ENCODE measurements at places on chromosomes 2 and 18.

- no peak for DNase-seq
These were observed 6.7 kb downstream of the PTPRN start for GRCh38 chr2:219302412-219302968.

DNA sequence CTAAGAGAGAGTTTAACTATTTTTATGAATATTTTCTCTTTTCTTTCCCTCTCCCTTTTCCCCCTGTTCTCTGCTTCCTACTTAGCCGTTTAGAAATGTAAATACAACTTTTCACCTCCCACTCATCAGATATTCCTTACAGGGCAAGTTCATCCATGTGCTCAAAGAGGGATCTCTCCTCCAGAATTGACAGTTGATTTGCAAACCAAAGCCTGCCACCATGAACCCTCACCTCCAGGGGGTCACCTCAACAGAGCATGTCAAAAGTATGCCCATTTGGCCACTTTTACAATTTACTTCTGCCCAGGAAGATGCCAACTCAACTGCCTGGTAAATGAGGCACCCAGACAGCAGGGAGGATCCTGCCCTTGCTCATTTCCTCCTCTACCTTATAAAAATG lies 149.2 kb upstream of the GYPC start:
- no peak for DNase-seq

DNA sequence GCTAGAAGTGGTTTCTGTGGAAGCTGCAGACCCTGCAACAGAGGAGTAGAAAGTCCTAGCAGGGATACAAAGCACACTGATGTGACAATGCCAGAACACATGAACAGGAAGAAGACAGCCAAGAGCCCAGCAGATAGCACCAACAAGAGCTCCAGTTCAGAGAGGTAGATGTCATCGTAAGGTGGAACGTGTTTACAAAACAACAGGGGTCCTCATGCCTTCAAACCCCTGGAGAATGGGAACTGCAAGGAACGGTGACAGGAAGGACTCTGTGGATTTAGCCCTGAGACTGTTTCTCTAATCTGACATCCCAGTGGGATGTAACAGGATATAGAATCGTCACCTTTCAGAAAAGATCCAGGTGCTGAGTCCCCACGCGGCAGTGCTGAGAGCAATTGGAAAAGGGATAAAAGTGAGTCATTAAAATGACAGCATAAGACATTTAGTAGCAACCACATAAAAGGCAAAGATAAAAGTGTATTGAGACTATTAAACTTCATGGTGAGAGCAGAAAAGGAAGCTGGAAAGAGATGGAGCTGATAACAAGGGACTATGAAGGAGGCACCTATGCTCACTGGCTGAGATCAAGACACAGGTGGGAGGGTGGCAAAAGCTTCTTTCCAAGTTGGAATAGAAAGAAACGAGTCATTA lies 195.2 kb downstream of the FBXO15 start:
- no peak for DNase-seq

DNA sequence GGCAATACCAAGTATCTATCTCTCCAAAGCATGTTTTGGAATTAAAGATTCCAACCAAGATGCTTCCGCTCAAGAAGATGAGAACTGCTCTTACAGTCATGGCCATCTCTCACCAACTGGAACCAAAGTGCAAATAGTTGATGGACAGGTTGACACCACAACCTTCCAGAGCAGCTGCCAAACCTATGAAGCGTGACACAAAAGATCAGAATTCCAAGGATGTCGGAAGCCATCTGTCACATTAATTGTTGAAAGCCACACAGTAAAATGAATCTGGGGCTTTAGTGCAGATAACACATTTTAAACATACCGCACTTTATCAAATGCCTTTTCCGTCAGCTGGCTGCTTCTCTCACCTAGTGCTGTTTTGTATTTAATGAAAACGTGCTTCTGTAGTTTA lies 195.7 kb downstream of the CDH20 start:
- DNase-seq = no peak

DNA sequence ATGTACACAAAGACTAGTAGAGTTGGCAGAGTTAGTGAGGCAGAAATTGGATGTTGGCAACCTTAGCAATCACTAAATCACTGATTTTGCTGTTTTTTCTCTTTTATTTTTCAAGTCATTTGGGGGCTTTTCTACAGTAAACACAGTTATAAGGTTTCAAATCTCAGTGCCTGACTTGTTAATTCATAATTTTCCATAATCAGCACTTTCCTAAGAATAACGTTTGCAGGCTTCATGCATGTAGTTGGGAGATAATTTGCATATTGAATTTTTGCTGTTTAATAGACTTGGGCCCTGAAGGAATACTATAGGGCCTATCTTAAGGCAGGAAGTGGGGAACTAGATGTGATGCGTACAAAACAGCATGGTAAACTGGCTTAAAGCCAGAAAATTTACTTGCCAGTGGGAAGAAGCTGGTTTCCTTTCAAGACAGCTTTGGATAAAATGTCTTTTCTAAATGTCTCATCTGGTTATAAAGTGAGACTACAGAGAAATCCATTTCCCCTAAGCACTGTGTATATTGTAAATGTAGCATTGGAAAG lies 127.2 kb upstream of the SMIM21 start:
- DNase-seq = no peak

- no peak for DNase-seq
These were observed 4.2 kb downstream of the CHCHD5 start for GRCh38 chr2:112588611-112589045.

- DNase-seq = no peak
These were observed 8.1 kb upstream of the TRIB2 start for GRCh38 chr2:12708508-12709206.

DNA sequence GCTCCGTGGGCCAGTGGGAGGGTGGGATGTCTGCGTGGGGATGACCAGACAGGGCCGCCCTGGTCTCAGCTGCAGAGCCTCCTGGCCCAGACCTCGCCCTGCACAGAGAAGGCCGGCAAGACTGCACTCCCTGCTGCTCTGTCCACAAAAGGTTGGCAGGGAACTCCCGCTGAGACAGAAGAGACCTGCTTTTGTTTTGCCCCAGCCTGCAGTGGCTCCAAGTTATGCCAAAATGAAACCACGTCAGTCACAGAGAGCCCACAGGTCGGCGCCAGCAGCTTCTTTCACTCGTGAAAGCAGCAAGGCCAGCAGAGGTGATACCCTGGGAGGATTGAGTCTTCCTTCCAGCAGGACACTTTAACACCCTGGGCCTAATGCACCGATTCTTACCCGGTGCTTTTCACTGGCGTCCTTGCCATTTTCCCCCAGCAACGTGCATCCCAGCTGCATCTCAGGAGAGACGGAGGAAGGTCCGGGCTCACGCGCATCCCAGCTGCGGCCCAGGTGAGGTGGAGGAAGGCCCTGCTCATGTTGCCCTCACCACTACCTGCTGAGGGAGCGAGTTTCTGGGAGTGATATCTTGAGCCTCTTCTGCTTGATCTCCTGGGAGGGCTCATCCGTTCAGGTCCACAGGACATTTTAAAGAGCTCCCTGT lies 22.1 kb upstream of the CTDP1 start:
- no peak for DNase-seq

GRCh38 chr2:163565192-163565591 lies 170.6 kb downstream of the FIGN start:
- no peak for DNase-seq

DNA sequence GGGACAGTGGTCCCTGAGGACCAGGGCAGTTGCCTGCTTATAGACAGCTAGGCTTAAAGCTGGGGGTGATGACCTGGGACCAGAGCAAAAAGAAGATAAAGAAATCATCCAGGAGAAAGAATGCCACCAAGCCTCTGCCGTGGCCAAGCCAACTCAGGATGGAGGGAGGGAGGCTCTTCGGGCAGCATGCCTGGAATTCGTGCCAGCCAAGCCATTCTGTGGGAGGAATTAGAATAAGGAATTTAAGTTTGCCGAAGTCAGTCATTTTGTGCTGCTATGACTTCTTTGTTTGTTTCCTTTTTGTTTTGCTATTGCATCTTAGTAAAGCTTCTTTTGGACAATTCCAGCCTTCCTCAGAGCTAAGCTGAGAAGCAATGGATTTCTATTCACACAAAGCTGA lies 124.1 kb downstream of the EN1 start:
- no peak for DNase-seq

DNA sequence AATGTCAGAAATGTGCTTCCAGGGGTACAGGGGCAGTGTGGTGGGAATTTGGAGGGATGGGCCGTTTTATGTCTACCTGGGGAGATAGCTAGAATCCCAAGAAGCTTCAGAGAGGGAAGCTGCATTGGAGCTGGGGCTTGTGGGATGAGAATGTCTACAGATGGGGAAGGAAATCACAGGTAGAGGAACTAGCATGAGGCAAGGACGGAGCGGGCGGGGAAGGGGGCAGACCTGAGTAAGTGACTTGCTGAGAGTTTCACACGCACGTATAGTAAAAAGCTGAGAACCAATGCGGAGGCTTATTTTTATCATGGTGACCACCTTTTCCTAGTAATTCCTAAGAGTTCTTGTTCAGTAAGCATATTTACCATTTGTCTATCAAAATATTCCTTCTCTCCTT lies 6.3 kb downstream of the C2orf80 start:
- no peak for DNase-seq

DNA sequence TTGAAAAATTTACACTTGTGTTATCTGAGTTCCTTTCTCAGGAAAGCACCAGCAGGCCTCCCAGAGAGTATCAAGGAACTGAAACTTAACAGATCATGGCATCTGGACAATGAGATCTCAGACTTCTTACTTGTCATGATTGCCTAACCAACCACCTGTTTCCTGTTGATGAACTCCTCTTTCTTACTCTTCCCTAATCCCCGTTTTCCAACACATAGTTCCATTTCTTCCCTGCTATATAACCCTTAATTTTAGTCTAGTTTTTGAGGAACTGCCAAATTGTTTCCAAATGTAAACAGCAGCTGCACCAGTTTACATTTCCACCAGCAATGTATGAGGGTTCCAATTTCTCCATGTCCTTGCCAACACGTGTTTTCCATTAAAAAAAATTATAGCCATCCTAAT lies 6.1 kb upstream of the FAM171B start:
- DNase-seq = no peak

- no peak for DNase-seq
These were observed 157.5 kb downstream of the TGIF1 start for GRCh38 chr18:3607309-3608098.

GRCh38 chr2:69164061-69164778 lies 151.2 kb downstream of the ANTXR1 start:
- DNase-seq = no peak

- no peak for DNase-seq
These were observed 2.3 kb upstream of the ALPP start for GRCh38 chr2:232376260-232376659.

- no peak for DNase-seq
These were observed 85.8 kb downstream of the POU3F3 start for GRCh38 chr2:104939570-104940217.

GRCh38 chr2:66601624-66602023 lies 166.7 kb downstream of the MEIS1 start:
- DNase-seq = no peak

- no peak for DNase-seq
These were observed 300.0 kb upstream of the HDAC4 start for GRCh38 chr2:239700686-239701345.

DNA sequence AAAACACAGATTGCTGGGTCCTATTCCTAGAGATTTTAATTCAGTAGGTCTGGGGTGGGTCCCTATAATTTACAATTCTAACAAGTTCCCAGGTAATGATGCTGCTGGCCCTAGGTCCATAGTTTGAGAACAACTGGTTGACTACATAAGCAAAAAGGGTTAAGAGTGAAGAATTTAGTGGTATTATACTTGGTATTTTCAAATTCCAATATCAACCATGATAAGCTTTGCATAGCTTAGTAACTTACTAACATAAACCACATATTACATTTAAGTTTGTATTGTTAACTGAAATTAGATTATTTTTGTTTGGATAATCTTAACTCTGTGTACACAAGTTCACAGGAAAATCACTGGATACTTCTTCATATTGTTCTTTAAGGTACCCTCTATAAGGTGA lies 862.9 kb upstream of the ACVR2A start:
- DNase-seq = no peak

- DNase-seq = no peak
These were observed 24.3 kb upstream of the RESP18 start for GRCh38 chr2:219356834-219357233.

DNA sequence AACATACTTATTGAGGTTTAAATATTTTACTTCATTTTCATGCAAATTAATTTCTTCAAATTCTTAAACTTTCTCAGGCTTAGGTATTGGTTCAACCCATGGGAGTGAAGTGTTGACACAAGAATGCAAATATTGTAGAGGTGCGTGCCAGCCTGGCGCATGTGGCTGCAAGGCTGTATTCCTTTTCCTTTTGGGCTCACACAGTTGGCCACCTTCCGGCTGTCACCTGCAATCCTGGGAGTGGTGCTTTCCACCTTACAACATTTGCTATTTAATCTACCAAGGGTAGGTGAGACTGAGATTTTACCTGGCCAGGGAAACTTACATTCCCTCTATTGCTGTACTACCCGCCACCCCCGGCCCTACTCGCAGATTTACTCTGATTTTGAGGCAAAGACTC lies 141.1 kb downstream of the DCC start:
- no peak for DNase-seq

GRCh38 chr2:143787674-143788073 lies 658.5 kb downstream of the ARHGAP15 start:
- DNase-seq = no peak

GRCh38 chr2:35495182-35495581 lies 860.4 kb upstream of the CRIM1 start:
- no peak for DNase-seq

- DNase-seq = no peak
These were observed 62.6 kb downstream of the TMEM131 start for GRCh38 chr2:97932975-97933662.

GRCh38 chr2:144198116-144198515 lies 321.8 kb downstream of the ZEB2 start:
- DNase-seq = no peak

DNA sequence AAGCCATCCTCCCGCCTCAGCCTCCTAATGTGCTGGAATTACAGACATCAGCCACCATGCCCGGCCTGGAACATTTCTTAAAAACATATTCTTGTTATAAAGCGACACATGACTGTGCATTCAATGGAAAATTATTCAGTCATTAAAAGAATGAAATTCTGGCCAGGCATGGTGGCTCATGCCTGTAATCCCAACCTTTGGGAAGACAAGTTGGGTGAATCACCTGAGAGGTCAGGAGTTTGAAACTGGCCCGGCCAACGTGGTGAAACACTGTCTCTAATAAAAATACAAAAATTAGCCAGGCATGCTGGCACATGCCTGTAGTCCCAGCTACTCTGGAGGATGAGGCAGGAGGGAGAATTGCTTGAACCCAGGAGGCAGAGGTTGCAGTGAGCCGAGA lies 21.6 kb upstream of the RPRD1A start:
- no peak for DNase-seq

GRCh38 chr2:218024871-218025270 lies 22.1 kb upstream of the TNS1 start:
- DNase-seq = no peak

GRCh38 chr2:181484851-181485637 lies 27.9 kb downstream of the ITGA4 start:
- DNase-seq = no peak

- no peak for DNase-seq
These were observed 18.1 kb downstream of the MAPK4 start for GRCh38 chr18:50578030-50578429.

All from T-helper 9 cell (primary cell).